Erythroblast (primary cell): ENCODE measurements at places on chromosomes 11 and 22.

DNA sequence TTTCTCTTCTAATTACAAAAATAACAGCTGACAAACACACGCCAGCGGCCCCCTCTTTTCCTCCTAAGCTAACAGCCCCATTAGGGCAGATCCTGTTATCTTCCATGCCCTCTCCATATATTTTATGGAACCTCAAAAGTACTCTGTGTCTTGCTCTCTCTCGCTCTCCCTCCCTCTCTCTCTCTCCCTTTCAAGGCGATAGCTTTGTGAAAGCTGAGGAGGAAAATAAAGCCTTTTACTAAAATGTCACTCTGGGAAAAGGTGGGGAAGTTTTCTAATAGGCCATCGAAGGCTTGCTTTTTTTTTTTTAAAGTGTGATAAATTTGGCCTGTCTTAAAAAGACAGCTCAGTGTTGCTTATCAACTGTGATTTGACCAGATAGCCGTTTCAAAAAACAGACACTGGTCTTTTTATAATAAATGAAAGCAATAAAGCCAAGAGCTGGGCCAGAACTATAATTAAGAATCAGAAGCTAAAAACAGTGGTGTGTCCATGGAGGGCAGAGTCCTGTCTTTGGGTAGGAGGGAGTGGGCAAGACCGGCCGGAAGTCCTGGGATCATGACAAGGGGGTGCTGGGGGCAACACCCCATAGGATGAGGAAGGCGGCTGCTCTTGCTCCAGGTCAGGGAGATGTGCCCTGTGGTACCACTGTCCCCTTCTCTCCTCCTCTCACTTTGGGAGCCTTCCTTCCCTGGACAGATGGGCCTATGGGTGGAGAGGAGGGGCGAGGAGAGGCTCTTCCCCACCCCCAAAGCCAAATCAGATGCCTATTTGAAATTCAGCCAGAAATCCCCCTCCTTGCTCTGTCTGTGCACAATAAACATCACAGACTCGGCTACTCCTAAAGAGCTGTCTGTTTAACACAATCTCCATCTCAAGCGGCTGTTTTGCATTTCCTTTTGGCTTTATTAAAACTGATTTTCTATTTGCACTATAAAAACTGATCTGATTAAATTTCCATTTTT is 267.2 kb downstream of the BUD13 start:
- DNase-seq = no peak

DNA sequence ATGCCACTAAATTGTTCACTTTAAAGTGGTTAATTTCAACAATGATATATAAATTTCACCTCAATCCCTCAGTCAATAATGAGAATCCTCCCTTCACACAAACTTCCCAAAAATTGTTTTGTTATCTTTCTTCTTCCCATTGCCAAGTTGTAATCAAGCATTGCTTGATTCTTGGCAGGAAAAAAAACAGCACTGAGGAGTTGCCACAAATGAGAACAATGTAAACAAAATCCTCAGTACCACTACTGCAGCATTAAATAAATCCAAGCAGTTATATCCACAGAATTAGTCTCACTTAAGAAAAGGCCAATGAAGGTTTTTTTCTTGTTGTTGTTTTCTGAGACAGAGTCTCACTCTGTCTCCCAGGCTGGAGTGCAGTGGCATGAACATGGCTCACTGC is 38.2 kb downstream of the FAM168A start:
- DNase-seq = no peak

DNA sequence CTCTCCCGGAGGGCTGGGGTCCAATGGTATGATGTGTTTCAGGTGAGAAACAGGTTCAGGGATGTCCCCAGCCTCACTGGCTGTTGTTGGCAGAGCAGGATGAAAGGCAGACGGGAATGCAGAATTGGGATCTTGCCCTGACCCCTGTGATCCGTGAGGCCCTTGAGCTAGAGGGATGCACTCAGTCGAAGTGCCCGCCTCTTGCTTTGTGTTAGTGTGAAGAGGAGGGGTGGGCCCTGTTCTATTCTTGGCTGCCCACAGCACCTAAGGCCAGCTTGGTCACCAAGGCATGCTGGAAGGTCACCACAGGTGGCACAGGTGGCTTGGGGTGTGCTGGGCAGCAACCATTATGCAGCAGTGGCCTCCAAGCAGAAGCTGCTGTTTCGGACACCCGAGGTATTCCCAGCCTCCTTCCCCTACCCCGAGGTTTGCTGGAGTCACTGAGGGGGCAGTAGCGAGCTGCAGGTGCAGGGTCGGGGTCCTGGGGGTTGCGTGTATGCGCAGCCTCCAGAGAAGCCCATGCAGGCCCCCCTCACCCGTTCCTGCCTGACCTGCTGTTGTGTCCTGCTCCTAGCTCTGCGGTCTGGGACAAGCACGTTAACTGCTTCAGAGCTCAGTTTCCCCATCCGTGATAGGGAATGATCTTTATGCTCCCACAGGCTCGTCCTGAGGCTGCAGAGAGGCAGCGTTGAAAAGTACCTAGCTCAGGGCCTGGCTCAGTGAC is 13.0 kb downstream of the LRP5 start:
- DNase-seq = no peak

DNA sequence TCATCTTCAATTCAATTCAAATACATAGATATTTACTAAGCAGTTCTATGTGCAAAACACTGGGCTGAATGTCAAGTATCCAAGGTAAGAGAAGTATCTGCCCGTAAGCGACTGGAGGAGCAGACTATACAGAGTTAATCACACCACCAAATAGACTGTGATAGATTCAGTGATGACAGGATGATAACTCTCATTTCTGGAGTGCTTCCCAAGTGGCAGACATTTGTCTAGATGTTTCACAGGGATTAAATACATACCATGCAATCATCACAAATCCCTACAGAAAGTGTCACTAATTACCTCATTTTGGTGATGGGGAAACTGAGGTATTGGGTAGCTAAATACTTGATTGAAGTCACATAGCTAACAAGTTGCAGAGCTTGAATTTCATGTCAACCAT is 508.7 kb upstream of the TENM4 start:
- DNase-seq = no peak

DNA sequence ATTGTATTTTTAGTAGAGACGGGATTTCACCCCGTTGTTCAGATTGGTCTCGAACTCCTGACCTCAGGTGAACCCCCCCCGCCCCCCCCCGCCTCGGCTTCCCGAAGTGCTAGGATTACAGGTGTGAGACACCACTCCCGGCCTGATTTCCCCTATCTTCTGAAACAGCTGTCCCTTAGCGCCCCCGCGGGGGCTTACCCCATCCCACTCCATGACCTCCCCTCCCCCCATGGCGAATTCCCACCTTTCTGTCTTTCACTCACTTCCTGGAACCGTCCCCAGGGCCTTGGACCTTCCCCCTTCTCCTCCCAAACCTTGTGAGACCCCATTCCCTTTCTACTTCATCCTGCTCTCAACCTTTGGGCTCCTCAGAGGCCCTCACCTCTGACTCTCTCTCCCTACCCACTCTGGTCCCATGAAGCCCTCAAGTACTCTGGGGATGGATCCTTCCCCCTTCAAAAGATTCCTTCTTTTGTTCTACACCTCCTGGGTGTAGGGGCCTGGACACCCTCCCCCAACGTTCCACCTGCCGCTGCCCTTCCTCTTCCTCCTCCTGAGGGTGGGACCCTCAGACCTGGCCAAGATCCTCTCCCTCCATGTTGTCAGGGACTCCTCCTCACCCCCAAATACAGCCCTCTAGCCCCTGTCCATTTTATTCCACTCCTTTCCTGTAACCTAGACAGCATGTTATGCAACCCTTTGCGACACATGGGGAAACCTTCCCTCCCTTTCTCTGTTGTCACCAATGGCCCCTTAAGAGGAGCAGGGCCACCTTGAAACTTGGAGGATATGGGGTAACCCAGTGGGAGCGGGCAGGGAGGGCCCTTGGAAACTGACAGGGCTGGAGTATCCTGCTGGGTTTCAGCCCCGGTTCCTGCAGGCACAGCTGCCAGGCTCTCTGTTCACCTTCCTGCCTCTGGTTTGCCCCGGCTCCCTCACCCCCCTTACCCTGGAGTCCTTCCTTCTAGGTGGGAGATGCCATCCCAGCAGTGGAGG is 1.1 kb downstream of the PRDX5 start:
- no peak for DNase-seq

DNA sequence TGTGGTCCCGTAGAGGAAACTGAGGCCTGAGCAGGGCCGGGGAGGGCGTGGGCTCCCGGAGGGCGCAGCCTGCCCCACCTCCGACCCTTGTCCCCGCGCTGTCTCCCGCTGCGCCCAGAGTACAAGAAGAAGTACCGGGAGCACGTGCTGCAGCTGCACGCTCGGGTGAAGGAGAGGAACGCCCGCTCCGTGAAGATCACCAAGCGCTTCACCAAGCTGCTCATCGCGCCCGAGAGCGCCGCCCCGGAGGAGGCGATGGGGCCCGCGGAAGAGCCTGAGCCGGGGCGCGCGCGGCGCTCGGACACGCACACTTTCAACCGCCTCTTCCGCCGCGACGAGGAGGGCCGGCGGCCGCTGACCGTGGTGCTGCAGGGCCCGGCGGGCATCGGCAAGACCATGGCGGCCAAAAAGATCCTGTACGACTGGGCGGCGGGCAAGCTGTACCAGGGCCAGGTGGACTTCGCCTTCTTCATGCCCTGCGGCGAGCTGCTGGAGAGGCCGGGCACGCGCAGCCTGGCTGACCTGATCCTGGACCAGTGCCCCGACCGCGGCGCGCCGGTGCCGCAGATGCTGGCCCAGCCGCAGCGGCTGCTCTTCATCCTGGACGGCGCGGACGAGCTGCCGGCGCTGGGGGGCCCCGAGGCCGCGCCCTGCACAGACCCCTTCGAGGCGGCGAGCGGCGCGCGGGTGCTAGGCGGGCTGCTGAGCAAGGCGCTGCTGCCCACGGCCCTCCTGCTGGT is 1.9 kb downstream of the NLRP6 start:
- DNase-seq = peak; percentile 23
